Foreskin keratinocyte (primary cell): ENCODE measurements at places on chromosomes 4 and X. TPM values are rescaled to one million over a fixed set of nuclear protein-coding genes. Genes with fewer than 3 reads are reported as not detected.

The VCX gene
- total RNA-seq: not detected in 2 replicates

- no peak for DNase-seq
These were observed 11.9 kb downstream of the USP11 start for GRCh38 chrX:47244676-47245075.

- DNase-seq: no peak
These were observed 91.7 kb downstream of the GC start for GRCh38 chr4:71692198-71692597.

The H2BW2 gene
- not detected in 2 replicates for total RNA-seq

GRCh38 chr4:126568652-126569570, 1063.8 kb upstream of the INTU start:
- DNase-seq: no peak

GRCh38 chr4:177938226-177938625, 496.0 kb upstream of the AGA start:
- DNase-seq: peak; percentile 16

- DNase-seq: no peak
These were observed at the start of gene PRRG3 for GRCh38 chrX:151694661-151695582. TSS of gene PRRG3 (plus strand) at chrX:151695458. CDS start at chrX:151698815, 3,357 bp downstream.

The RAPGEF2 gene
- total RNA-seq: 18.9 and 19.4 TPM in 2 replicates

DNA sequence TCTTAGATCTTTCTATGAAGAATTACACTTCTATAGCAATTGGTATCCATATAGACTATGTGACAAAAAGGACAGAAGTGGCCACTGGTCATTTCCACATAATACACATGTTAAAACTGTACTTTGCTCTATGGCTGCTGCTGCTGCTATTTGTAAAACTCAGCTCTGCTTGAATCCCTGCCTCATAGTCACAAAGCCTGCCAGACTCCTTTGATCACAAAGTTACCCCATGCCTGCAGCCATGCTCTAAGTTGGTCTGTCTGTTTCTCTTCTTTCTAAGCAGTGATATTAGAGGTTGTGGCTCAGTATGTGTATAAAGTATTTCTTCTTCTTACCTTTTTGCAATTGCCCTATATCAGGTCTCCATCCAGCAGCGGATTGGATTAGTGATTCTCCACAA, 210.9 kb downstream of the GRID2 start:
- DNase-seq: no peak

DNA sequence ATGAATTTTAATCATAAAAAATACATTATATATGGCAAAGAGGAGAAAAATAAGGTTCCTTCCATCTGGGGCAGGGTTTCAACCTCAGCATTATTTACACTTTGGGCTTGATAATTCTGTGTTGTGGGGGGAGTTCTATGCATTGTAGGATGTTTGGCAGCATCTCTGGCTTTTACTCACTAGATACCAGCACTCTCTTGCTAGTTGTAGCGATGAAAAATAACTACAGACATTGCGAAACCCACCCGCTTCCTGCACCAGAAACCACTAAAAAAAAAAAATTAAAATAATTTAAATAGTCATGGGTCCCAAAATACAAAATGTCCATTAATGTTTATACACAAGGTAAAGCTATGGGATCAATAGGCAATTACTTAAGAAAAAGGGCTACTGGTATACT, 52.7 kb downstream of the PPP3CA start:
- no peak for DNase-seq

GRCh38 chr4:81272671-81273070, 57.6 kb upstream of the PRKG2 start:
- no peak for DNase-seq

DNA sequence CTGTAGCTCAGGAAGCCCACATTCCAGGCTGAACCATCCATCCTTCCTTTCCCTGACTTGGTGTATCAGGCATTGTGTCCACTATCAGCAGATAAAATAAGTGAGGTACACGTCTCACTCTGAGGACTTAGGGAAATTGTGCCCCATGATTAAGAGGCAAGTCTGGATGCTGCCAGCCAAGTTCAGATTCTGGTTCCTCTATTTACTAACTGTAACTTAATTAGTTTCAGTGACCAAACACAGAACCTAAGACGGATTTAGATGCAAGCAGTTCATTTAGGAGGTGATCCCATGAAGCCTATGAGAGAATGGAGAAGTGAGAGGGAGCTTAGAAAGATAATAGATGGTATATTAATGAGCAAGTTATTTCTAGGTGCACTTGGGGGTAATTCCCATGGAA, 56.6 kb upstream of the PACRGL start:
- DNase-seq: no peak

DNA sequence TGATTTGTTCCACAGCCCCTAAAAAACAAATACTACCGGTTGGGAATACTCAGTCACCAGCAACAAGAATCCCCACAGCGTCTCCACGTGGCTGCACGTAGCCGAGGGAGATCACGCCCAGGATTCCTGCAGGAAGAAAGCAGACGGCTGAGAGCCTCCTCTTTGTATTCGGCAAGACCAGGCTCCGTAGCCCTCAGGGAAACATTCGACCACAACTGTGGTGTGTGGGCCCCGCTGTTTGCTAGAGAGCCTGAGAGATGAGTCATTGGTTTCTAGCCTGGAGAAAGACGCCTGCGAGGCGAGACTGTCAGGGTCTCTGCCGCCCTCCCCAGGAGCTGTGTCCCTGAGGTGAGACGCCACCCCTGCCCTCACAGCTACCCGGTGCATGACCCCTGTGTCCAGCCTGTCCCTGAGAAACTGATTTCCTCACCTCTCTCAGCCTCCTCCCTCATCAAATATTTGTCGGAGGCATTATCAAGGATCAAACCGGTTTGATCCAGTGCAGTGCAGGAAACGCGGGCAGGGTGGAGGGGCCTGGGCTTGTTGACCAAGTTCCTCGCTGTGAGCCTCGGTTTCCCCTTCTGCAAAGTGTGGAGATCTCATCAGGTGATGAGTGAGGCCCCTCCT, 4.7 kb upstream of the S100P start:
- peak; percentile 83 for DNase-seq

- DNase-seq: no peak
These were observed 1849.7 kb downstream of the PCDH7 start for GRCh38 chr4:32569861-32570260.

The CT45A2 gene
- not detected in 2 replicates for total RNA-seq

DNA sequence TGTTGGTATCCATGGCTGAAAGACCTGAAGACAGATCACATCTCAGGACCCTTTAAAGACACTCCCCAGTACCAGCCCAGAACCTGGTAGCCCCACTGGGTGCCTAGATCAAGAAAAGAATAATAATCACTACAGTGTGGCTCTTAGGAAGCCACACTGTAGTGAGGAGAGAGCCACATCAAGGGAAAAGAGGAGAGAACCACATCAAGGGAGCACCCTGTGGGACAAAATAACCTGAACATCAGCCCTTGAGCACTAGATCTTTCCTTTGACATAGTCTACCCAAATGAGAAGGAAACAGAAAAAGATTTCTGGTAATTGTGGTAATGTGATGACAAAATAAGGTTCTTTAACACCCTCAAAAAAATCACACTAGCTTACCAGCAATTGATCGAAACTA, 15.3 kb downstream of the RTL3 start:
- no peak for DNase-seq

The VSIG1 gene
- total RNA-seq: 1.7 and 2.8 TPM in 2 replicates

The SPATA4 gene
- 0.10 and 0.14 TPM in 2 replicates for total RNA-seq

GRCh38 chr4:8289151-8289750, 19.7 kb downstream of the HTRA3 start:
- DNase-seq: no peak

DNA sequence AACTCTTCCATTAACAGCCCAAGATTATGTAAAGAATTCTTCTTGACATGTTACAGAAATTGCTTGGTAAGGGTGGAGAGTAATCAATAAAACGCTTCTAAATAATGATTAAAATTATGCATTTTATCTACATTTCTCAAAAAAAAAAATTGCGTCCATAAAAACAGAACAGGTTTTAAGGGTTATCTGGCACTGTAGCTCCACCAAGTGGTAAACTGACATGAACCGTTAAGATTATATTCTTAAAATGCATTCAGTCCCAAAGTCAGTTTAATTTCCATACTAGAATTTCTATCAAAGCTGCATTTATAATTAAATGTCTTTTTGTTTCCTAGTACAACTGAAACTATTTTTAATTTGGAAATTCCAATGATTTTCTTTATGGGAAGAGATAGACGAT, 214.0 kb upstream of the UGT8 start:
- DNase-seq: peak; percentile 33

DNA sequence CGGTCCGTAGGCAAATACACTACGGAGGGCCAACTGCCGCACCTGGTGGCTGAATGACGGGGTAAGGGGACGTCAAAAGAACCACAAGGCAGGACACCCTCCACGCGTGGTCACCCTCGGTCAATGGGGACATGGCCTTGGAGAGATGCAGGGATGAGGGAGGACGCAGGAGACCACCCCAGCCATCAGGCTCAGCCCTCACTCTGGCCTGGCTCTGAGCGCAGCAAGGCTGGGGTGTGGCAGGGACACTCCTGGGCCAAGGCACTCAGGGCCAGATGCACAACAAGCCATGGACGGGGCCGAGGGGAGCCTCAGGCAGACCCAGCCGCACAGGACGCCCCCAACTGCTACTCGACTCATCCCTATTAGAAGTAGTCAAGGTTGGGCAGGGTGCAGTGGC, 36.5 kb downstream of the GAK start:
- no peak for DNase-seq

The GLRA3 gene
- total RNA-seq: not detected in 2 replicates

DNA sequence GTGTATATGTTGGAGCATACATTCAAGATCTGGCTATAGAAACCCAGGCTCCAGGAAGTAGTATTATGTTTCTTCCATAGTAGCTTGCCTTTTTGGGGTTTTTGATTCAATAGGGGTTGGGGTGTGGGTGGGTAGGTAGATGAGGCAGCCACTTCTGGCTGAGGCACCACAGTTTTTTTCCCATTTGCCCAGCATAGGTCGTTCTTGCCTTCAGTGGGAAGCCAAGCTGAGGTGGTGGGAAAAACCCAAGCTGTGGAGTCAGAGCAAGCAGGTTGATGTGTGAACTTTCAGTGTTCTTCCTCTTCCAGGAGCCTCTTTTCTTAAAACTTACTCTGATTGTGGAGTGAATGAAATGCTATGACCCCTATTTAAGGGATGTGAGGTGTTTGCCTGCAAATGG, 67.0 kb upstream of the RPS6KA3 start:
- DNase-seq: no peak

The ZGRF1 gene
- 12.0 and 13.0 TPM in 2 replicates for total RNA-seq

GRCh38 chrX:47186096-47186740, 7.4 kb upstream of the UBA1 start:
- no peak for DNase-seq

- DNase-seq: peak; percentile 89
These were observed 180.8 kb downstream of the RAPGEF2 start for GRCh38 chr4:159283696-159284095.

The CSAG1 gene
- not detected in 2 replicates for total RNA-seq

DNA sequence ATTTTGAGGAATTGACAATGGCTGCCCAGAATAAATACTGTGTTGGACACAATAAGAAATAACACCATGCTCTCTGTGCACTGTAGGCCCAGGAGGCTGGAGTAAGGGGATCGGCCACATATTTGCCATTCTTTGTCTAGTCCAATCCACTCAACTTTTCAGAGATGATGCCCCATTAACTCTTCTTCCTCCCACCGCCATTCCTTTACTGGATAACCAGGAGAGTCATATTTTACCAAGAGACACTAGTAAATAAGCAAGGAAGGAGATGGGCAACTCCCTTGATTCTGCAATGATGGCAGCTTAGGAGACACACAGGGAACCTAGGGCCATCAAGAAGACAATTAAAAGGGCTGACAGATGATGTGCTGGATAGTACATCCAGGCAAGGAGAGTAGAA, 87.9 kb upstream of the GPC3 start:
- no peak for DNase-seq

DNA sequence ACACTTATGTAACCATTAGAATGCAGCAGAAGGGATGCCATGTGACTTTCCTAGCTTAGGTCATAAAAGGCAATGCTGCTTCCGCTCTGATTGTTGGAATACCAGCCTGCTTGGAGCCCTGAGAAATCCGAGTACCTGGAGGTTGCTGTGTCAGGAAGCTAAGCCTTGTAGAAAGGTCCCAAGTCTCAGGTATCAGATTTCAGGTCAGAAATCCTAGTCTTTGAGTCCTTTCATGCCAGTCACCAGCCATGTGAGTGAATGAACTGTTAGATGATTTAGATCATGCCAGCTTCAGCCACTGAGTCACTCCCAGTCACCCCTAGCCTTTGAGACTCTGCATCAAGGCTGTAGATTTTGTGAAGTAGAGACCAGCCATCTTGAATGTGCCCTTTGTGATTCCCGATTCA, 23.5 kb downstream of the RAP1GDS1 start:
- DNase-seq: peak; percentile 56

DNA sequence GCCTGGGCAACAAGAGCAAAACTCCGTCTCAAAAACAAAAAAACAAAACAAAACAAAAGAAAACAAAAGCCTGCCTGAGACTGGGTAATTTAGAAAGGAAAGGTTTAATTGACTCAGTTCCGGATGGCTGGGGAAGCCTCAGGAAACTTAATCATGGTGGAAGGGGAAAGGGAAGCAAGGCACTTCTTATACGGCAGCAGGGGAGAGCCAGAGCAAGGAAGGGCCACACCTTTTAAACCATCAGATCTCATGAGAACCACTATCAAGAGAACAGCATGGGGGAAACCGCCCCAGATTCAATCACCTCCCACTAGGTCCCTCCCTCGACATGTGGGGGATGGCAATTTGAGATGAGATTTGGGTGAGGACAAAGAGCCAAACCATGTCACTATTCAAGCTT, 122.2 kb downstream of the UBE2K start:
- DNase-seq: no peak

- no peak for DNase-seq
These were observed 78.2 kb upstream of the TET2 start for GRCh38 chr4:105068516-105068915.

DNA sequence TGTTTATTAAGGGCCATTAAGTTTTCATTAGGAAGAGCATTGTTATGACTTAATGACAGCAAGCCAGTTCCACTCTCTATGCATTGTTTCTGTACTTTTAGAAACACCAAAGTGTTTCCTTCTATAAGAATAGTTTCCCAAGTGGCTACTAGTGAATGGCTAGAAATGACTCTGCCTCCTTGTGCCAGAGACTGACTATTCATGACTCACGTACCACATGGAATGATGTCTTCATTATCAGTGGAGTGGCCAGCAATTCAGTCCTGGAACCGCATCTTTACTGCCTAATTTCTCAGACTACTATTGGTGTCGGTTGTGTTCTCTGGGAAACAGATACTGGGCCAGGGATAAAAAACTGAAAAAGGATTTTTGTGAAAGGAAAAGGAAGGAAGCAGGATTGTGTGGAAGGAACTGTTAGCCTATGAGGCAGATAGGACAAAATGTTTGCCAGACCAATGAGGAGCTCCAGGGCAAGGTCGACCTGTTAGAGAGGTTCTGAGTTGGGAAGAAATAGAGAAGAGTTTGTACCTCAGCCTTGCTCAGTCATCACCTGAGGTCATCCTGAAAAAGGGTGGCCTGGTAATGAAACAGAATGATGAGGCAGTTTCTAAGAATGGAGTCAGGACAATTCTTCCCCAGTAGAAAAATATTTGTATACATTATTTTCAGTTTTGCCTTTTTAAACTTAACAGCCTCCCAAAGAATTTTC, 218.6 kb downstream of the SPCS3 start:
- peak; percentile 88 for DNase-seq

GRCh38 chrX:137431693-137432488, 134.0 kb upstream of the ZIC3 start:
- DNase-seq: no peak

The POU3F4 gene
- total RNA-seq: not detected in 2 replicates
